Heart right ventricle (tissue), 16 donors: ENCODE measurements at places on chromosomes 3 and 15.

DNA sequence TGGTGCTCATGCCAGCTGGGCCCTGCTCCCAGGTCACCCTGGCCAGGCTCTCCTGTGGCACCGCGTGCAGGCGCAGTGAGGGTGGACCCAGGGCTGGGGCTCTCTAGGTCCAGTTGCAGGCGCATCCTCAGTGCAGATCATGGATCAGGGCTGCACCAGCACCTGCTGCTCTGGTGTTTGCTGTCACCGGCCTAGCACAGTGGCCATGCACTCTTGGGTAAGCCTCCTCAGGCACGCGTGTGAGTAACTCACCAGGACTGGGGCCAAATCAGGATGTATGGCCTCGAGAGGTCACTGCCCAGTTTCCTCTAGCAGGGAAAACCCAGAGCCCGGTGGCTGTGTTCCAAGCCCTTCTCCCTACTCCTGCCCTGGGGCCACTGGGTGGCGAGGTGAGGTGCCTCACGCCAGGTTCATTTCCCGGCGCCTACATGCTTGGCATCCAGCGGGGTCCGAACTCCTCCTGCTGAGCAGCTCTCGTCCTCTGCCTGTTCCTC, 45.5 kb upstream of the SLC41A3 start:
- DNase-seq: peak; percentile 20

GRCh38 chr3:126136428-126137220, 43.8 kb downstream of the ALDH1L1 start:
- DNase-seq: no peak

DNA sequence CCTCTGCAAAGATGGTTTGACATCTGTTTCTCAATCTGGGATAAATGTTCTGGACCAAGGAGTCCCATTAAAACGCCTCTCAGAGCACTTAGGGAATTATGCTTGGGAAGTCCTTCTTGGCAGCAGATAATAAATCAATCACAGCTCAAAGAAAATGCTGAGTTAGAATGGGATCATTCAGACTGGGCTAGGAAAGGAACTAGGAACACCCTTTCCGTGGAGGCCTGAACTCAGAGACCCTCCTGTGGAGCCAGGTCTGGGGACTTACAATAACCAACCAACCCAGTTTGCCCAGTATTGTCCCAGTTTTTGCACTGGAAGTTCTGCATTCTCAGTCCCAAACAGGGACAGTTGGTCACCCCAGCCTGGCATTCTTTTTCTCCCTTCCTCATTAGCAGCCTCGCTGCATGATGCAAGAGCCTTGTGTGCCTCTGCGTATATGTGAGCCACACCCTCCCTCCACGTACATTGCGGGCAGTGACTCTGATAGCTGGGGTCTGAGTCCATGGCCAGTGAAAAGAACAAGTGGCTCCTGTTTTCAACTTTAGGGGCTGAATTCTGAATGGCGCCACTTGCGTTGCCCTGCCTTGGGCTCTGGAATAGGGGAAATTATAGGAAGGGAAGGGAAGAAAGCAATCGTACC, 88.7 kb downstream of the SEMA5B start:
- no peak for DNase-seq

DNA sequence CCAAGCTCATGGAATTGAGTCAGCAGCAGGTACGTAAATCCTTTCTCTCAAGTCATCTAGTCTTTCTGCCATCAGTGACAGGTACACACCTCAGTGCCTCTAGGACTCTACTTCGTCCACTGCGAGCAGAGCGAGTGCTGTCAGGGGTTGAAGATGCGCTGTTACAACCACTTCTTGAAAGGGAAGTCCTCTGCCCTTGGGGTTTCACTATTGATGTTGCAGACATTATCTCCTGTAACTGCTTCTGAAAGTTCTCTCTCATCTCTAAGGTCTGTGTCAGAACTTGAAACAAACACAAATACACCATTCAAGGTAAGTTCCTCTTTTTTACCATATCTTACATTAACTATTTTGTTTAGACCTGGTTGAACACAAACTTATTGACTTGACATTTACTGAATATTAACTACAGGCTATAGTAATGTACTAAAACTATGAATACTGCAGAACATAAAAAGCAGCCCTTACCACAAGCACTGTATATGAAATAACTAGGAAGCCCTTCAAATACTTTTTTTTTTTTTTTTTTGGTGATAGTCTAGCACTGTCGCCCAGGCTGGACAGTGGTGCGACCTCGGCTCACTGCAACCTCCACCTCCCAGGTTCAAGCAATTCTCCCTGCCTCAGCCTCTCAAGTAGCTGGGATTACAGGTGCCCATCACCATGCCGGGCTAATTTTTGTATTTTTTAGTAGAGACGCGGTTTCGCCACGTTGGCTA, 41.5 kb downstream of the TOPBP1 start:
- no peak for DNase-seq

DNA sequence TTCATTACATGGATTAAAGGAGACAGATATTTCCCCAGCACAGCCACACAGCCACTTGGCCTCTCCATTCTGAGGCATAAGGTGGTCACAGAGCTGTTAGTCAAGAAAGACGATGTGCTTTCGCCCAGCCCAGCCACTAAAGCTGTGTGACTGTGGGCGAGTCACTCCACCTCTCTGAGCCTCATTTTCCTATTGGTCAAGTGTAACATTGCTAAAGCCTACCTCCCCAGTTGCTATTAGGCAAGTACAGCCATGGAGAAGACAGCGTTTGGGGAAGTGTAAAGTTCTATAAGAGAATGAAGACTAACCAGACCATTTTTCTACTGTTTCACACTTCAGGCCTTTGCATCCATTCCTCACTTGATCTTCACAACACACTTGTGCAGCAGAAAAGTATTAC, 24.1 kb downstream of the TMEM40 start:
- DNase-seq: no peak

DNA sequence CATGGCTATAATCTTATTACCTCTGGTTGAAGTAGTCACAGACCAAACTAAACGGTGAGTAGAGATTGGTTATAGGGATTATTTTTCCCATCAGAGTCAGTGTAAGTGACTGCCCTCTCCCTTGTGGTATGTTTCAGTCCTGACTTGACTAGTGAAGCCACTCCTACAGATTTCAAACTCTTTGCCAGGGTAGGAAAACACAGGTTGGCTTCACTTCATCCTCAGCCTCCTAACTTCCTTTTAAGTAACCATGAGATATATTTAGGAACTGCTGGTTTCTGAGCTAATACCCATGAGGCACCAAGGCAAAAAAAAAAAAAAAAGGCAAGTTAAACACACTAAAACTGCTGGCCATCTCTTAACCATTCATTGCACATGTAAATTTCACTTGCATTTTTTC, 349.2 kb upstream of the MCTP2 start:
- no peak for DNase-seq

- no peak for DNase-seq
Observed at GRCh38 chr15:88794001-88794400, 9.2 kb upstream of the ACAN start.

DNA sequence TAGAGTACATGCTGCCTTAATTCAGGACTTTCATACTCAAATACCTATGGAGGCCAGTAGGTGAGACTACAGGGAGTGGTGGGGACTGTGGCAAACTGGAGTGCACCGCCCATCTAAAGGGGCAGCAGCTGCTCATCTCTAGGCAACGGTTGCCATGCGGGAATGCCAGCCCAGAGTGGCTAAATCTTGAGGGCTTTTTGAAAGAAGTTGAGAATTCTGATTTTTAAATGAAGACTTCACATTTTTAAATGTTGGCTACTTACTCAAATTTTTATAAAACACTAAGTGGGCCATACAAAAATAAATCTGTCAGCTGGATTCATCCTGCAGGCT, 90.8 kb upstream of the PRR23E start:
- no peak for DNase-seq

DNA sequence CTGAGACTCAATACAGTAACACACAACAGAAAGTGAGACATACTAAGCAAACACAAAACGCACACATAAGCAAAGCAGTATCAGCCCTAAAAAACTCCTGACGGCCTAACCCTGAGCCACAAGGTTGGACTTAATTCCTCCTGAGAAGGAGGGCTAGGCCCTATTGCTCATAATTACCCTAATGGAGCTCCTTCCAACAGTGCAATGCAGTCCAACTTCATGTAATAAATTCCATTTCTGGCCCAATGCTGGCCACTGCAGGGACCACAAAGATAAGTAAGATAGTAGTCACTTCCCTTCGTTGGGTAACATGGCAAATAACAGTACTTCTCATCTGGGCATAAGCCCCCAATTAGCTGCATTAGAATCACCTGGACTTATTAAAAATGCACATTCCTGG, 4.2 kb downstream of the VPS39 start:
- no peak for DNase-seq

DNA sequence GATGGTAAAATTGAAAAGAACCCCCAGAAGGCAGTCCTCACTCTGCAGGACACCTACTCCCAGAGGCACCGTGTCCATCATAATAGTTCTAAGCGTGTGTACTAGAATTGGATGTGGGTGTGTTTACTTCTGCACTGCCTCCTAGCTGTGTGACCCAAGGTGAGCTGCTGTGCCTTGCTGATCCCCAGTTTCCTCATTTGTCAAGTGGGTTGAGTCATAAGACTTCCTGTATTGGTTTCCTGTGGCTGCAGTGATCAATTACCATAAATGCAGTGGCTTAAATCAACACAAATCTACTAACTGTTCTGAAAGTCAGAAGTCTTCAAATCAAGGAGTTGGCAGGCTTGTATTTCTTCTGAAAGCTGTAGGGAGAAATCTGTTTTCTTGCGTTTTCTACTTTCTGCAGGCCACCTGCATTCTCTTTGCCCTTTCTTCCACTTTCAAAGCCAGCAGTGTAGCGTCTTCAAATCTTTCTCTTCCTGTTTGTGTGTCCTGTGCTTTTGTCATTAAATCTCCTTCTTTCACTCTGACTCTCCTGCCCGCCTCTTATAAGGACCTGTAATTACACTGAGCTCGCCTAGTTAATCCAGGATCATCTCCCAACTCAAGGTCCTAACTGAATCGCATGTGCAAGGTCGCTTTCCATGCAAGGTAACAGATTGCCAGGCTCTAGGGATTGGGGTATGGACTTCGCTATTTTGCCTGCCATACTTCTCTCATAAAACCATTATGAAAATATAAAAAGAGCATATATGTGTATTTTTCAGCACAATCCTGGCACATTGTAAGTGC, 59.0 kb downstream of the RORA start:
- no peak for DNase-seq

DNA sequence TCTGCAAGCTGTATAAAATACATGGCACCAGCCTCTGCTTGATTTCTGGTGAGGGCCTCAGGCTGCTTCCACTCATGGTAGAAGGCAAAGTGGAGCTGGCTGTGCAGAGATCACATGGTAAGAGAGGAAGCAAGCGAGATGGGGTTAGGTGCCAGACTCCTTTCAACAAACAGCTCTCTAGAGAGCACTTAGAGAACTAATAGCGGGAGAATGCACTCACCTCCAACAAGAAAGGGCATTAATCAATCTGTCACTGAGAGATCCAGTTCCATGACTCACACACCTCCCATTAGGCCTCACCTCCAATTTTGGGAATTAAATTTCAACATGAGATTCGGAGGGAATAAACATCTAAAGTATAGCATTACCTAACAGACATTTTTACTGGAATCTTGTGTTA, 644.1 kb upstream of the ARRDC4 start:
- no peak for DNase-seq

DNA sequence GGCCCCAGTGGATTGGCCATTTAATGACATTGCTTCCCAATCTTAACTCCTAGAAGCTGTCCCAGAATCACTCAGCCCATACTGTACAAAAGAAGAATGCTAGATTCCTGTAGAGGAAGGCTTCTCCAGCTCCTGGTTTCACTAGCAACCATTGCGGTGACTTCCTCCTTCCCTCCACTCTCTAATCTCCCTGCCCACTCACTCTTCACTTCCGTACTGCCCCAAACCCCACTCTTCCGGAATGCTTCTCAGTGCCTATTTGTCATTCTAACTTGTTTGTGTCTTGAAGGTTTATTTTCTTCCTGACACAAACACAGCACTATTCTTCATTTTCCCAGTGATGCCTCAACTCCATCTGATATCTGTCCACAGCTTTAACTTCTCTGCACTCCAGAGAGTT, 97.1 kb upstream of the SPATA16 start:
- no peak for DNase-seq

DNA sequence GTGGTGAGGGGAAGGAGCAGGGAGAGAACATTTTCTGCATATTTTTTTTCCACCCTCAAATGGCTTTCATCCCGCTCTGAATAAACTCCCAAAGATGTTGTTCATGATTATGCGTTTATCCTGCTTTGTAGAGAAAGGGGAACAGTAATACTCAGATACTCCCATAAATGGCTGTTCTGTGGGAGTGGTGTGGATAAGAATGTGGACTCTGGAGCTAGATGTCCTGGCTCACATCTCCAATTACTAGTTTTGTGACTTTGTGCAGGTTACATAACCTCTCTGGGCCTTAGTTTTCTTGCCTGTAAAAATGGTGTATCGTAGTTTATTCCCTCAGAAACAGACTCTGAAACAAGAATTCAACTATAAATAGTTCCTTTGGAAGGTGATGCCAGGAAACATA, 395.4 kb upstream of the SUCLG2 start:
- no peak for DNase-seq

DNA sequence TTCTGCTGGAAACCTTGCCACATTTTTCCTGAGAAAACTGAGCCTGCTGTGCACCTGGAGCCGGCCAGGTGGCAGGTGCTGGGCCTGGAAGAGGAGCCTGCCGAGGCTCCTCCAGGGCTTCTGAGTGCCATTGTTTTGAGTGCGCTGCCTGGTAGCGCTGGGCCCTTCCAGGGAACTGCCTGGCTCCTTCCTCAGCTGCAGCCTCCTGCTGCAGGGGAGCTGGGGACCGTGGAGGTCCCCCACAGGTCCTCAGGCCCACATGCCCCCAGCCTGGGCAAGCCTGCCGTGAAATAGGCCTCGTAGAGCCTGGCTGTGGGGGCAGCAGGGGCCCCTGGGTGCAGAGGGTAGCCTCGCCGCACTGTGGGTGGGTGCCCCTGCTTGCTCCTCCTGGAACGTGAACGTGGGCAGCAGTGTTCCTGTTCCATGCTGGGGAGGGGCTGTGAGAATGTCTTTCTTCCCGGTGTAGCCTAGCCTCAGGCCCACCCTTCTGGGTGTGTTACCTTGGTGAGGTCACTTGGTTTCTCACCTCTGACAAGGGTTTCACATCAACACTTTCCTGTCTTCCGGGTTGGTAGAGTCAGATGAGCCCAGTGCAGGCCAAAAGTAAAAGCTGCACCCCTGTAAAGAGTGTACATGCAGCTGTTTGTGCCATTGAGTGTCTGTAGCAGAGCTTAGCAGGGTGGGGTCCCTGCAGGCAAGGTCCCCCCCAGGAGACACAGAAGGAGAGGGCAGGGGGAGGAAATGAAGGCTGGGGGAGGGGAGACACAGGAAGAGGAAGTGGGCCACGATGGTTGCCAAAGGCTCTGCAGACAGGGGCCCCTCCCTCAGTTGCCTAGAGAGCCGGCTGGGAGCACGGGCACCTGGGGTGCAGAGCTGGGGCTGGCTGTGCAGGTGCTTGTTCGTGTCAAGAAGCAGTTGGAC, 34.5 kb downstream of the KLF13 start:
- DNase-seq: no peak
